ENCODE measurements at places on chromosomes 7 and 10. TPM values are rescaled to one million over a fixed set of nuclear protein-coding genes. Genes with fewer than 3 reads are reported as not detected.

The PTCD1 gene
- total RNA-seq: 14.2 TPM

The CHST3 gene
- 16.6 TPM for total RNA-seq

The MUC12 gene
- not detected for total RNA-seq

The ZNRF2 gene
- total RNA-seq: 32.9 TPM

DNA sequence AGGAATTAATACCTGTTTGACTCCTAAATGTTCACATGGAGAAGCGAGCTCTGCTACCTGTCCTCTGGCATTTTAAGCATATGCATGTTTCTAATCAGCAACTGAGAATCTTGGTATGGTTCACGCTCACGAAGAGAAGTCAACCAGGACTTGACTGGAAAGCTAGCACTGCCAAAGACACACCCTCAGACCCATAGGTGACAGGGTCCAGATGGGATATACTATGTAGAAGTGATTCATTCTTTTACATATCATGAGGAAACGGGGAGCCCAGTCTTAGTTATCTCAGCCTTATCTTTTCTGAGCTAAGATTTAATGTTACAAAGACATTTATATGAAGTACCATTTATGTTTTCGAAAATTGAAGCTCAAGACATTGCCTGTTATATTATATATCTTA is 313.0 kb downstream of the DOCK4 start:
- DNase-seq: no peak

GRCh38 chr7:1811850-1812508 is 141.9 kb downstream of the ELFN1 start:
- DNase-seq: peak; percentile 81

DNA sequence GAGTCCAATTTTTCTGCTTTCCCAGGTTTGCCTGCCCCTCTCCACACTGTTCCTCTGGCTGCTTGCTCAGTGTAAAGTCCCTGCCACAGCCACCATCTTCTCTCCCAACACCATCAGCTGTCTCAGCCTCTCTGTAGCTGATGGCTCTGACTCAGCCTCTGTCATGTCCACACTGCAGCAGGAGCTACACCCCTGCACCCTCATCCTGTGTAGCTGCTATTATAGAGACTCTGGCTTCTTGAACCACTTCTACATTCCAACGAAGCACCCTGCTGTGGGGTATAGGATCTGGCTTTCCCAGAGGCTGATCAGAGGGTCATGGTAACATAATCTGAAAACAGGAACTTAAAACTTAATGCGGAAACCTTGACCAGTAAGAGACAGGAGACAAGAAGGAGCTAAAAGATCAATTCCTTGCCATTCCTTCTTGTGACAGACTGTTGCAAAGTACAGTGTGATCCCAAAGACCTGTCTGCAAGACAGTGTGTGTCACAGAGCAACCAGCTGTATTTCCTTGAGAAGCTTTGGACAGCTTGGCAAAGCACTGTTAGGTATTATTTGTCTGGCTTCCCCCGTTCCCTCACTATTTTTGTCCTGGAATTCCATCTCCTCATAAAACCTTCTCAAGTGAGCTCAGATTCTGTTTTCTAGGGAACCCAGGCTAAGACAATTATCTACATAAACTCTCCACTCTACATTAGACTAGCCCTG is 42.3 kb downstream of the NRCAM start:
- no peak for DNase-seq

DNA sequence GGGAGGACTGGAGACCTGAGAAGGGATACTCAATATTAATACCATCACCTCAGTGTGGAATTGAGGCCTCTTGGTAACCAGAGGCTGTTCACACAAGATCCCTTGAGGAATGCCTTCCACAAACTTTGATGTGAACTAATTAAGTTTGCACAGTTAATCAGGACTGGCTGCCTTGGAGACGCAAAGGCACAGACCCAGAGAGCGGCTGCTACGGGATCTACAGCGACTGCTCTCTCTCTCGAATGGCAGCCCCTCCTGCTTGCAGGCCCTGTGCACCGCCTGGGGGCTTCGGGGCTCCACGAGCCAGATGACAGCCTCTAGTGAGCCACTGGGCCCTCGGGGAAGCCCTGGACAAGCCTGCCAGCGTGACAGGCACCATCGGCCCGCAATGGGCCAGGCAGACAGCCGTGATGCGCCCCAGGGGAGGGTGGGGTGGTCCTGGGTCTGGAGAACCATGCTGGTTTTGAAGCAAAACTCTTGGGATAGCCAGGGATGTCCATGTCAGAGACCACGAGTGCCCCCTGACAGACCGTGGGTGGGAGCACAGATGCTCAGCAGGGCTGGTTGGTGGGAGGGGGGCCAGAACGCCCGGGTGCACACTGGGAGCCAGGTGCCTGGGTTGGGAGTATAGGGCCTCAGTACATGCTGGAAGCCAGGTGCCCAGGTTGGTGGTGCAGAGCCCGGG is 195.6 kb downstream of the ELFN1 start:
- no peak for DNase-seq

- DNase-seq: no peak
These were observed 215.7 kb downstream of the HTR7 start for GRCh38 chr10:90642136-90642535.

GRCh38 chr7:19670806-19671205 is 38.0 kb downstream of the POLR1F start:
- no peak for DNase-seq

DNA sequence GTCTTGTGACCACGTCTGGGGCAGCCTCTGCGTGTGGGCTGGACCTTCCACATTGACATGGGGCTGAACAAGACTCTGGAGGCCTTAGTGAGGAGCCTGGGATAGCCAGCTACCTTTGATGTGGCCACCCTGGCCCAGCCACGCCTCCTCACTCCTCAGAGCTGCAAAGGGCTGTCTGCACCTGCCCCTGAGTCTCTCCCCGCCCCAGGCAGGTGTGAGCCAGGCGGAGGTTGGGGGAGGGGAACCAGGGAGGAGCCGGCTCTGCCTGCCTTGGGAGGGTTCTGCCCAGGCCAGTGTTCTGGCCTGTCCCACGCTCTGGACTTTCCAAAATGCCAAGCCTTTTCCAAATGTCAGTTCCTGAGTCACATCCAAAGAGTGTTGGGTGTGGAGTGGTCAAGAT is 72.2 kb downstream of the GTF2IRD1 start:
- DNase-seq: no peak

- DNase-seq: peak; percentile 58
These were observed 204.7 kb downstream of the EBF3 start for GRCh38 chr10:129759214-129760002.

- no peak for DNase-seq
These were observed 51.6 kb downstream of the HIBADH start for GRCh38 chr7:27611059-27611458.

- no peak for DNase-seq
These were observed 3.6 kb upstream of the ZEB1 start for GRCh38 chr10:31315453-31315852.

- no peak for DNase-seq
These were observed 84.1 kb downstream of the HDAC9 start for GRCh38 chr7:18579698-18580097.

- DNase-seq: no peak
These were observed 13.6 kb downstream of the DGKB start for GRCh38 chr7:14888962-14889361.

- no peak for DNase-seq
These were observed 16.5 kb upstream of the UBE2D1 start for GRCh38 chr10:58318346-58318745.

DNA sequence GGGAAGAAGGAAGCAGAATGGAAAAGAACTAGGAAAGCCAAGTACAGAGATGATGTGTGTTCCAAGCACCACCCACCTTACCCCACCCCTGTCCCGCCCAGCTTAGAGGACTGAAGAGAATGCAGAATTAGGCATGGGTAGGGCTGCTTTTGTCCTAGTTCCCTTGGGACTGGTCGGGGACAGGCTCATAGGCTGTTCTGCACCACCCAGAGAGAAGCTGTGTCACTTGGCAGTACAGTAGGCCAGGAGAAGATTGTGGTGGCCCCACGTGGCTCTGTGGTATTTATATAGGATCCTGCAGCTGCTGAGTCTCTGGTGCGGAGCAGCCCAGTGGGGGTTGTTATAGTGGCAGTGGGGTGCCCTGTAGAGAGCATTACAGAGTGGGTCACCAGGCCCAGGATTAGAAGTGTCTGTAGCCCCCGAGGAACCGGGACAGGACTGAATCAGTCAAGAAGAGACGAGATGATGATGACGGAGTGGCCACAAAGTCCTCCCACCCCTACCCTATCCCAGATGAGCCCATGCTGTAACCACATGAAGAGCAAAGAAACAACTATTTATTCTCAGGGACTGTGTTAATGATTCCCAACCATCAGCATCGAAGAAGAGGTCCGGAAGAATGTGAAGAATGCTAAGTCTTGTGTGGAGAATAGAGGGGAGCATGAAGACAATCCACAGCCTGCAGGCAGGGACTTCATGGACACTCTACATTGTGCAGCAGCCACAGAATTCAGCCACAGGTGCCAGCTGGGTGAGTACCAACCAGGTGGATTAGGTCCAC is 88.9 kb downstream of the C1GALT1 start:
- DNase-seq: no peak

GRCh38 chr7:111290419-111290818 is 199.5 kb downstream of the LRRN3 start:
- DNase-seq: no peak

GRCh38 chr7:7911369-7912123 is 57.0 kb upstream of the GLCCI1 start:
- no peak for DNase-seq

- no peak for DNase-seq
These were observed 476 bp upstream of the RET start for GRCh38 chr10:43076311-43076875.

Measured in lower leg skin (tissue), 4 donors.